ENCODE measurements at places on chromosomes 11 and 22.

DNA sequence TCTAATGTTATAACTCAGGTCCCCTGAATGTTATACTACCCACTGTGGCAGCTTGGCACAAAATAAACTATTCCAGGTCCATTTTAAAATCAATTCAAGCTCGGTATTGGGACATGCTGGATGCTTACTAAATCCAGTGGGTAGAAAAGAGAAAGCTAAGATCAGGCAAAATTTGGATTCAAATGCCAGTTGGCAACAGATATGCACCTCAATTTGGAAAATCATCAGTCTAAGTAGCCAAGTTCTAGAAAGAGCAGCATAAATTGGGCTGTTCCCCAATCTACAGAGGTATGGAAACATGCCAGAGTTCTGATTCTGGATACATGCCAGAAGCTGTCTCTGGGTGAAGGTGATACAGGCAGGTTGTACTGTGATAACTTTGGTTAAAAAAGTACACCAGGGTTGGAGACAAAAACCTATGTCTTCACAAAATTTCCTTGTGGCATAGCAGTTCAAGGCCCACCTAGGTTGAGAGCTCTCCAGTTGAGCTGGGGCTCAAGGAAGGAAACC, 427.8 kb downstream of the LRRC4C start:
- no peak for DNase-seq

GRCh38 chr22:49879871-49880270, 26.2 kb downstream of the ZBED4 start:
- DNase-seq = no peak

- DNase-seq = no peak
Observed at GRCh38 chr22:30272781-30273601, 6.3 kb upstream of the OSM start.

DNA sequence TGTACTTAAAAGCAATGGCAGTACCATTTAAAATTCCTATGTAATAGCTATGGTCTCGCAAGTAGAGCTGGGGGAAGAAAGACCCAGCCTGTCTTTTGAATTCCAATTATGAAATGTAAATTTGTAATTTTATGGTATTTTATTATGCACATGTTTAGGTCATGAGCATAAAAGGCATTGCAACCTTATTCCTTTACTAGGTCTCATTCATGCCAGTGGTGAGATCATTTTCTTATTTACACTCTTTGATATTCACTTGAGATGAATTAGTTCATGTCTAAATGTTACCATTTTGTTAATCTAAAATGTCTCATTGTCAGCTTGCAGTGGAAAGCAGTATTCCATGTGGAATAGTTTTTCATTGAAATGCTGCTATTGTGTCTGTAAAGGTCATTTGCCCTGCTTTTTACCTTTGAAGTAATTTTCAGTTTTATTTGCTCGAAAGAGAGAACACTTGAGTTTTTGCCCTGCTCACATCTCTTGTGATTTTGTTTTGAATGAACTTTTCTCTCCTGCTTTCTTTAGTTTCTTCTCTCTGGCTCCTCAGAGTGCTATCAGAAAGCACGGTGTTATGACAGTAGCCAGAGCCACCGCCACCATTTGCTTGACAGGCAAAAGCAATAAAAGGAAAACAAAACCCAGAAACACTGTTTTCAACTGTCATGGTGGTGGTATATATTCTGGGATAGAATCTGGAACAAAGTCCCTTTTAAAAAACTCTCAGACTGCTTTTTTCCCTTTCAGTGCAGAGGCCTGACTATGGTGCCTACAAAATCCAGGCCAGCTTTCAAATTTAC, 37.2 kb upstream of the RAG2 start:
- no peak for DNase-seq

- no peak for DNase-seq
Observed at GRCh38 chr22:24695060-24695459, 79.5 kb downstream of the PIWIL3 start.

DNA sequence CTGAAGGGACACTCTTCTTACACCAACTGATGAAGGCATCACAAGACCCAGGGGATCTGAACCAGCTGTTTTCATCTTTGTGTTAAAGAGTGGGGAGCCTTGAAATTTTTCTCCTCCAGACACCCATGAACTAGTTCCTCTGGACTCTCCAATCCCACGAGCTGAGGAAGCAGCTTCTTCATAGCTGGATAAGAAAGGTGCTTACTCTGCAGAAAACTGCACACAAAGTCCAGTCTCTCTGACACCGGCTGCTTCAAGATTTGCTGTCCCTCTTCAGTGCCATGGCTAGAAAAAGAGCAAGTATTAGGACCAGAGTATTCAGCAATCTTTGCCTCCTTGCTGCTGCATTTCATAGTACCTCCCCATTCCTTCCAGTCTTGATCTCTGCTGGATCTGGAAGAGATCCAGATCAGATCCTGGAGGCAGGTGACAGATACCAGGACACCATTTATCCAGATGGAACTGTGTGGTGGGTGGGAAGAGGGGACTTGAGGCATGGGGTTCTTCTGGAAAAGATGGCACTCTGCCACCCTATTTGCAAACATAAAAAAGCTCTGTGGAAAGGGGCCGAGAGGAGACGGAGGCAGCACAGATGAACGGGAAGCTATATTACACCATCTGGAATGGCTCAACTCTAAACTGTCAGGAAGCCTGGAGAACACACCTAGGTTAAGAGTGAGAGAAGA, 25.5 kb downstream of the IL18BP start:
- no peak for DNase-seq

DNA sequence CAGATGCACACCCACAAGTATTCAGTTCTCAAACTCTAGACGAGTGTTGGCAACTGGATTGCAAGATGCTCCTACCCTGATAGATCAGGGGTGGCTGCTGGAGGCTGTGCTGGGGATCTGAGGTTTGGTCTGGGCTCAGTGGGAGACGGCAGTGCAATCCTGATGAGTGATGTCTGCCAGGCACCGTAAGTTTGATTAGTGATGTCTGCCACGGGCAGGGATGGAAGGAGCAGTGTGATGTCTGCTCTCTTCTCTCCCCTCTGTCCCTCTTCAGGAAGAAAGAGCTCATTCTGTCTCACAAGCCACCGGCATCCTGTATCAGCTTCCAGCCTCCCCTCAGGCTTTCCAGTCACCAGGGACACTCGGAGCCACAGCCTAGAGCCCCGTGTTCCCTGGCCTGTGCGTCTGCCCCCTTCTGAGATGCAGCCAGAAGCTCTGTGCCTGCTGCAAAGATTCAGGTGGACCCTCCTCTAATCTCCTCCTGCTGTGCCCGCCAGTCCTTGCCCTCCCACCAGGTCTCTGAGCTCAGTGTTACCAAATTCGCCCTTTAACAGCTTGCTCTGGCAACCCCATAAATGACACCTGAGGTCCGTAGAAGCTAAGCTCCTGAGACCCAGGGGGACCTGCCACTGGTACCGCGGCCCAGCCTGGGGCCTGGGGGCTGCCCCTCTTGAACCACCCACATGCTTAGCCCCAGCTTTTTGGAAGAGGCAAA, 19.9 kb downstream of the TP53I11 start:
- DNase-seq = no peak

GRCh38 chr11:128463979-128464378, 123.4 kb downstream of the ETS1 start:
- DNase-seq = no peak

DNA sequence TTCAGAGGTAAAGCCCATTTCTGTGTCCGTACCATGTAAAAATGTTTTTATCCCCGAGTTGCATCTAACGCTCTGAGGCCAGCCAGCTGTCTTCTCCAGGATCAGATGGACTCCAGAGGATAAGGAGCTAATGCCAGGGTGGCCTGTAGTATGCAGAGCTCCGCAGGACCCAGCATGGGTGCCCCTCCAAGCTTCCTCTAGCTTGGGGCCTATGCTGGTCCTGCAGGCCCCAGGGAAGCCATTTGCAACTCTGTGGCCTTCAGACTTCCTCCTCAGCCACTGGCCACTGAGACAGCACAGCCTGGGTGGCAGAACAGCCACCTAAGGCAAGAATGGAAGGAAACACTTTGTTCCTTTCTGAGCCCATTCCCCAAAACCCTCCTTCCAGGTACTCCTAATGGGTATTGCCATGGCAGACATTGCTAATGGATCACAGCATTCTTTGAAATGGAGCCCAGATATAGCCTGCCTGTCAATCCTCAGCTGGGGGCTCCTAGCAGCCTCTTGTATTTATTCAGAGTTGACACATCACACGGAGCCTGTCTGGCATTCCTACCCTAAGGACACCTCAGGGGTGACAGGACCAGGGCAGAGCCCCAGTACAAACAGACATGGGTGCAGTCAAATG, 4.7 kb downstream of the ADA2 start:
- DNase-seq = no peak

DNA sequence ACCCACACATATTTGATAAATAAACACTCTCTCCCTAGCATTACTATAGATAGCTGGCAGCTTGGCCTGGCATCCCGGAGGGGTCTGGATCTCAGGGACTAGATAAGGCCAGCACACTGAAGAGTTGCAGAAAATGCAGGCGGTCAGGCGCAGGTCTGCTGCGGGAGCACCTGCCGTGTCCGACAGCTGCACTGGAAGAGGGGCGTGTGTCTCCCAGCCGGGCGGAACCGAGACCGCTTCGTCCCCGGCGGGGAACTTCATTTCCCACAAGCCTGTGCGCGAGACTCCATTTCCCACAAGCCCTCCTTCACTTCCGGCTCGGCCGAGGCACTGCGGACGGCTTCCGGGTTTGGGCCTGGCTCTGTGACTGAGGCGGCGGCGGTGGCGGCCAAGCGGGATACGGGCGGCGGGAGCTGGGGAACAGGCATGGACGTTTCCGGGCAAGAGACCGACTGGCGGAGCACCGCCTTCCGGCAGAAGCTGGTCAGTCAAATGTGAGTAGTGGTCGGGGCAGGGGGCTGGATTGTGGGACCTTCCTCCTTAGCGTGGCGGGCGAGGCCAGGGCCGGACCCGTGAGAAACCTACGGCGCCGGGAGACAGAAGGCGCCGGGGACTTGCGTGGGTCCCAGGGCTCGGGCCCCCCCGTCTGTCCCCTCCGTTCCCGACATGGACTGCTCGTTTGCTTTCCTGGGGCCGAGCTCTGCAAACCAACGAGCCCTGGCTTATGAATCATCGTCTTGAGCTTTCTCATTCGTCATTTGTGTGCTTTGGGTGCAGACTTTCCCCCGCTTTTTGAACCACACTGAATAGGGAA, at the start of gene MED15:
Gene MED15, plus strand, starts transcription at position 358 of the 814 bp plus-strand sequence. Its CDS starts 69 bp downstream, at position 427.
- peak; percentile 86 for DNase-seq

GRCh38 chr11:107859459-107860239, 1.1 kb upstream of the SLC35F2 start:
- peak; percentile 11 for DNase-seq

DNA sequence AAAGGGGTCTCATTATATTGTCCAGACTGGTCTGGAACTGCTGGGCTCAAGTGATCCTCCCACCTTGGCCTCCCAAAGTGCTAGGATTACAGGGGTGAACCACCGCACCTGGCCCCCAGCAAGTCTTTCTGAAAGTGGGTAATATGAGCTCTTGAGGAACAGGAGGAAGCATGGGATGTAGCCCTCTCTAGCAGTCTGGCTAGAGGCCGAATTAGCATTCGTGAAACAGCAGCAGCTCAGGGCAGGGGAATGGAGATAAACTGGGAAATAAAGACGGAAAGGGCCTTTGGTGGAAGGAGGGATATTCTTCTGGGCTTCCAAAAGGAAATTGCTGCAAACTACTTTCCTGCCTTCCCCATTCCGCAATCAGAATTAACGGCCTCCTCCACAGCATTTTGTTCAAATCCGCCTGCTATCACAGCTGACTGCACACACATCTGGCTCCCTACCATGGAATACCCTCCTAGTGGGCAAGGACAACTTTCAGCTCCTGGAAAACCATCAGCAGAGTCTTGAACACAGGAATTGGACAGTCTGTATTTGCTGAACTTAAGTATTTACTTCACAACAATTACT, 44.3 kb downstream of the MICAL3 start:
- DNase-seq = no peak

GRCh38 chr11:126951465-126951864, 49.1 kb downstream of the KIRREL3 start:
- DNase-seq = no peak

DNA sequence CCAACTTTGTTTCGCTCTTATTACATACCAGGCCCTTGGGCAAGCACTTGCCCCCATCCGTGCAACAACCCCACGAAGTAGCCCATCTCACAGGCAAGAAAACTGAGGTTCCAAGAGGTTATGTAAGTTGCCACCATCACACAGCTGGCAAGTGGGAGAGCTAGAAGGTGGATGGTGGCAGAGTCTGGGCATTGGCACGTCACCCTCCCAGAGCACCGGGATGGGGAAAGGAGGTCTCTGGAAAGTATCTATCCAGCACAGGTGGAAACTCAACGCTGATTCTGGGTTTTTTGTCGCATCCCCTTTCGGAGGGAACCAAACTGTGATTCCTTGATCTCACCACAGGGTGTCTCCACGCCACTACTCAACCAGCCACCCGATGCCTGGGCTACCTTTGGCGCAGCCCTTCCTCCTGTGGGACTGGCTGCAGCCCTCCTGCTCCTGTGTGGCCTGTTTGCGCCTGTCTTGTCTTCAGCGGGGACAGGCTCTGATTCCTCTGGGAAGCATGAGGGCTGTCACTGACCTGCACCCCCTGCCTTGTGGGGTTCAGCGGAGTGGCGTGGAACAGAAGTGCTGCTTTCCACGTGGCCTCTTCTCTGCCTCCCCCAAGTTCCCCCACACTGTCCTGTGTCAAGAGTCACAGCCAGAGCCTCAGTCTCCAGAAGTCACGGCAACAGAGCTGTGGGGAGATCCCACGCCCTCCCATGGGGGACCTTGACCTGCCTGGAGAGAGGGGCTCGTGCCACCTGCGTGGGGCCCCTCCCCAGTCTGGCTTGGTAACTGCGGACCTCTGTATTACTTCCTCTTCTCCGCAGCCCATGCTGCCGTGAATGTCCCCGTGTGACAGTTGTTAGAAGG, 34.4 kb upstream of the TRIM29 start:
- DNase-seq = peak; percentile 68

Data from left kidney (tissue), 8 donors.